Prostate gland (tissue), 2 donors: ENCODE measurements at places on chromosomes 1 and 21. TPM values are rescaled to one million over a fixed set of nuclear protein-coding genes. Genes with fewer than 3 reads are reported as not detected.
A peak's percentile ranks its signal among the peaks of the same experiment; 100 is the strongest.

DNA sequence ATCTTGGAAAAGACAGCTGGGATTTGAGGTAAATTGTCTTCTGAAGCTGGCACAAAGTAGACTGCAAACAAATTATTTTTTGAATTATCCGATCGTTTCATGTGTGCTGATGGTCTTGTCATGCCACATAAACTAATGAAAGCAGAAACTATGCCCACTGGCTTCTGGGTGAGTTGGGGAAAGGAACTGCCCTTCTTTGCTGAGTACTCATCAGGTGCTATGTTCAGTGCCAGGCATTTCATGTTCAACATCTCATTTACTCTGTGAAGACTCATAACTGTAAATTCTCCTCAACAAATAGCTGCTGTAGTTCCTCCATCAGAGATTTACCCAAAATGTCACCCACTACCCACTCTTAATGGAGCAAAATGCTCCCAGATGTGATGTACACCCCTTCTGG, 1.2 kb downstream of the TRIT1 start:
- no peak for DNase-seq

- DNase-seq = peak; percentile 67
Measured at GRCh38 chr1:27528818-27529703, 39.1 kb upstream of the WASF2 start.

- DNase-seq = peak; percentile 31
Measured at GRCh38 chr1:234863551-234863971, 253.6 kb upstream of the IRF2BP2 start.

DNA sequence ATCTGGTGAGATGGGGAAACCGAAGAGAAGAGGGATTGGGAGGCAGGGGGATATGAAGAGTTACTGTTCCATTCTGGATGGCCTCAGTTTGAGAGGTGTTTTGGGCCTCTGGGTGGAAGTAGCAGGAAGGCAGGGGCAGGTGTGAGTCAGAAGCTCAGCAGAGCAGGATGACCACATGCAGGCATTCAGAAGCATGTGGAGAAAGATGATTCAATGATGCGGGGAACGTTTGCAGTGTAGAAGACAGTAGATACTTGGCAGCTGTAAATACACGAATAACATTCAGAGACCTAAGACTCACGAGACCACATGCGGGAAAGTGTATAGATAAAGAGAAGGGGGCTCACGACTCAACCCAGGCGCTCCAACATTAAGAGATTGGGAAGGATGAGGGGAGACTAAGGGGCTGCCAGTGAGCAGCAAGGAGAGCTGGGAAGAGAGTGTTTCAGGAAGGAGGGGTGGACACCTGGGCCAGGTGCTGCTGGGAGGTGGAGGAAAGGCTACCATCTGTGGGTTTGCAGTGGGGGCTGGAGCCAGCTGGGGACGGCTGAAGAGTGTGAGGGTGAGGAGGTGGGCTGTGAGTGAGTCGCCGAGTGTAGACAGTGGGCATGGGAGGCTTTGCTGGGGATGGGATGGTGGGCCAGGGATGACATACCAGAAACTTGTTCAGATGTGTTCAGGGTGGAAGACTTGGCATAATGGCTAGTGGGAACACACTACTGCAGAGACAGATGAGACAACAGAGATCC, 5.8 kb upstream of the EPS8L3 start:
- no peak for DNase-seq

The MRPS14 gene
- 25.6 TPM for total RNA-seq

DNA sequence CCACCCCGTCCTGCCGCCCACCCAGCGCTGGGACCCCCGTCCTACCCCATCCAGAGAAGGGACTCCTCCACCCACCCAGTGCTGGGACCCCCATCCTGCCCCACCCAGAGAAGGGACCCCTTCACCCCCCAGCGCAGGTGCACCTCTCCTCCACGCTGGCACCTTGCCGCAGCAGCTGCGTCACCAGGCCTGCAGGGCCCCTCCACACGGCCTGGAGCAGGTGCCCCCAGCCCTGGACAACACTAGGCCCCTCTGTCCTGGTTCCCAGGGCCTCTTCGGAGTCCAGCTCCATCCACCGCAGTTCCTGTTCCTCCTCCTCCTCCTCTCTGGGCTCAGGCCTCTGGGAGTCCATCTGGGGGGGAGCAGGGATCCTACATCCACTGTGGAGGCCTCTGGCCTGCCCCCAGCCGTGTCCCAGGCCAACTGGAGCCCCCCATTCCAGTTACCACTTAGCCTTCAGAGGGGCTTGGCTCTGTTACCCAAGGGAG, 378 bp downstream of the ANKRD65 start:
- no peak for DNase-seq

- DNase-seq = no peak
Measured at GRCh38 chr1:211527006-211527405, 35.0 kb upstream of the RD3 start.

The SLC9C2 gene
- total RNA-seq = 40.6 TPM

The NBPF8 gene
- 16.2 TPM for total RNA-seq

The ELAPOR1 gene
- 102 TPM for total RNA-seq

DNA sequence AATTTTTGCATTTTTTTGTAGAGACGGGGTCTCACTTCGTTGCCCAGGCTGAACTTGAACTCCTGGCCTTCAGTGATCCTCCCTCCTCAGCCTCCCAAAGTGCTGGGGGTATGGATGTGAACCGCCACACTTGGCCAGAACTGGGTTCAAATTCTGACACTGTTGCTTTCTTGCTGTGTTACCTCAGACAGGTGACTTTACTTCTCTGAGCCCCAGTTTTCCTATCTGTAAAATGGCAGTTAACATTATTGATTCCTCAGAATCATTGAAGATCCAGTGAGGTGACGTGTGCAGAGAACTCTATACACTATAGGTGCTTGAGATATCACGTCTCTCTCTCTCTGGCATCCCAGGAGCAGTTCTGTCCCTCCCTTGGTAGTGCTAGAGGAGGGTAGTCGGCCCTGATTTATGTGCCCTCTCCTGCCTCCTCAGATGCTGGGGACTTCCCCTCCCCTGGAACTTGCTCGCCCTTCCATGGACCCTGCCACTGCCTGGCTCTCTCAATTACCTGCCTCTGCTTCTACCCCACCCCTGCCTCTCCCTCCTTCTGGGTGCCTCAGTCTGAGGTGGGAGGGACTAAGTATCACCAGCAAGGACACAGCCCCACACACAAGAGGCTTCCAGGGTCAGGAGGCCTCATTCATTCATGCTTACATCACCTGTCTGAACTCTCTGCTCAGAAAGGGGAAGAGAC, 2.8 kb upstream of the HPCA start:
- no peak for DNase-seq

GRCh38 chr1:220331318-220331717, 59.1 kb upstream of the RAB3GAP2 start:
- no peak for DNase-seq

GRCh38 chr1:75471252-75471651, 139.7 kb downstream of the SLC44A5 start:
- DNase-seq = no peak

The TTLL10 gene
- 7.3 TPM for total RNA-seq

The SDC3 gene
- 39.6 TPM for total RNA-seq

The LCE1F gene
- total RNA-seq = not detected

The F13B gene
- not detected for total RNA-seq

The HPCAL4 gene
- 4.9 TPM for total RNA-seq

- DNase-seq = no peak
Measured at GRCh38 chr1:11374748-11375110, 101.7 kb downstream of the UBIAD1 start.

GRCh38 chr1:232340446-232340845, 289.5 kb downstream of the SIPA1L2 start:
- no peak for DNase-seq

GRCh38 chr1:100735244-100735643, 15.7 kb downstream of the VCAM1 start:
- no peak for DNase-seq

DNA sequence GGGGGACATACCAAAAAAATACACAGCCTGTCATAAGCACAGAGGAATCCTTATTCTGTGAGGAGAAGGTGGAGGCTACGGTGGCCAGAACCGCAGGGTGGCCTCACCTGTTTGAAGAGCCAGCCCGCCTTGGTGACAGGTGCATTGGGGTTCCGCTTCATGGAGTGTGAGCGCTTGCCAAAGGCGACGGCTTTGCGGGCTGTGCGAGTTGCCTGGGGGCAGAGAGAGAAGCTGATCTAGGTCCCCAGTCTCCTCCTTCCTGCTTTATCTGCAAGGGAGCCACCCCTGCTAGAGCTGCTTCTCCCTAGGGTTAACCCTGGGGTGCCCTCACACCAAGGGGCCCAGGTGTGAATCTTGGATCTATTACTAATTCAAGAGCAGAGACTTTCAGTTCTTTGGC, 54.3 kb upstream of the GOLT1A start:
- no peak for DNase-seq

DNA sequence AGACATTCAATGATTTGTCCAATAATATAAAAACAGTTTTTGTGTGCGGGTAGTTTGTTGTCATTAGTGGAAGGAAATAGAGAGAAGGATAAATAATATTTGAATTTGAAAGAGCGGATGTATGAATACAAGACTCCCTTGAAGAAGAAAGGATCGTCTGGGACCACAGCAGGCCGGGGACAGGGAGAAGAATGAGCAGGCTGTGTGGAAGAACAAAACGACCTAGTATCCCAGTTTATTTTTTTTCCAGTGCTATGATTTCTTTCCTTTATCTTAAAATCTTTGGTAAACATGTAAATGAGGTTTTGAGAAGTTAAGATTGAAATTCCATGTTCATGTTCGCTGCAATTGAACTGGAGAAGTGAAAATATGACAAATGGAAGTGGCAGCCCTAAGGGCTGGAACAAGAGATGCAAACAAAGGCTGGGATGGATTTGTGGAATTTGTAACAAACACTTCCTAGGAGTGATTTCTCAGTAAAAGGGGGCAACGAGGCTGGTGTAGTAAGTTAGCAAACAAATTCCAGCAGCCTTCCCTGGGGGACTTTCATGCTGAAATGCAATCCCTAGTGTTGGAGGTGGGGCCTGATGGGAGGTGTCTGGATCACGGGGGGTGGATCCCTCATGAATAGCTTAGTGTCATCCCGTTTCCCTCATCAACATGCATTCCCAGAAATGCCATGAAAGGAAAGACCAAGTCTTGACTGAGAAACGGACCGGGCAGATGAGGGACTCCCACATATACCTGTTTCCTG, 10.2 kb upstream of the IFI16 start:
- peak; percentile 85 for DNase-seq

GRCh38 chr1:147377263-147378246, 135.1 kb downstream of the CHD1L start:
- no peak for DNase-seq

GRCh38 chr1:221522529-221522940, 219.4 kb downstream of the DUSP10 start:
- DNase-seq = no peak

DNA sequence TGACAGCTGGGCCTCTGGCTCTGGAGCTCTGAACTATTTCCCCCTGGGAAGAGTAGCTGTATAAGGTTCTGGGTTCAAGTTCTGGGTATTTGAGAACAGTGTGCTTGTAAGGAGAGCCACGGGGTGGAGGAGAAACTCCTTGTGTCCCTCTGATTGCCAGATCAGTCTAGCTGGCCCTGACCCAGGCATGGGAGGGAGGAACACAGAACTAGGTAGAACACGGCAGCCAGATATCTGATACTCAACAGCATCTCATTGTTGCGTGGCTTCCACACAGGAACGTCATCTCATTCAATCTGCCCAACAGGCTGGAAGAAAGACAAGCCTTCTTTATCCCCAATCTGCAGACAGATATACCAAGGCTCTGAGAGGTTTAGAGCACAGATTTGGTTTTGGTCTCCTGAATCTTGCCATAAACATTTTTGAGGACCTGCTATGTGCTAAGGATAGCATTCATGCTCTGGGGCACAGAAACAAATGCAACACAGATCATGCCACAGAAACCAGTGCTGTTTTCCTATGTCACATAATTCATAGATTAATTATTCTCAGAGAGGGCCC, 83.8 kb downstream of the PLXNA2 start:
- DNase-seq = no peak

GRCh38 chr1:237038211-237038610, 3.8 kb upstream of the RYR2 start:
- no peak for DNase-seq

GRCh38 chr1:77548285-77548684, 134.2 kb downstream of the ZZZ3 start:
- DNase-seq = no peak

DNA sequence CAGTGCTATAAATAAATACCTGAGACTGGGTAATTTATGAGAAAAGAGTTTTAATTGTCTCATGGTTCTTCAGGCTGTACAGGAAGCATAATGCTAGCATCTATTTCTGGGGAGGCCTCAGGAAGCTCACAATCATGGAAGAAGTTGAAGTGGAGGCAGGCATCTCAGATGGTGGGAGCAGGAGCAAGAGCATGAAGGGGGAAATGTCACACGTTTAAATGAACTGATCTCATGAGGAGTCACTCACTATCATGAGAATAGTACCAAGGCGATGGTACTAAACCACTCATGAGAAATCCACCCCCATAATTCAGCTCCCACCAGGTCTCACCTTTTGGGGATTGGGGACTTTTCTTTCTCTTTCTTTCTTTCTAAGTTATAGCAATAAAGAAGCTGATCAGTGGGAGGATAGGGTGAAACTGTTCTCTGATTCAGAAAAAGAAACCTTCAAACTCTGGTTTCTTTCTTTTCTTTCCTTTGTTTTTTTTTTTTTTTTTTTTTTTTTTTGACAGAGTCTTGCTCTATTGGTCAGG, 17.1 kb upstream of the SPAG17 start:
- DNase-seq = no peak
